ENCODE measurements at places on chromosomes 12 and 14.

DNA sequence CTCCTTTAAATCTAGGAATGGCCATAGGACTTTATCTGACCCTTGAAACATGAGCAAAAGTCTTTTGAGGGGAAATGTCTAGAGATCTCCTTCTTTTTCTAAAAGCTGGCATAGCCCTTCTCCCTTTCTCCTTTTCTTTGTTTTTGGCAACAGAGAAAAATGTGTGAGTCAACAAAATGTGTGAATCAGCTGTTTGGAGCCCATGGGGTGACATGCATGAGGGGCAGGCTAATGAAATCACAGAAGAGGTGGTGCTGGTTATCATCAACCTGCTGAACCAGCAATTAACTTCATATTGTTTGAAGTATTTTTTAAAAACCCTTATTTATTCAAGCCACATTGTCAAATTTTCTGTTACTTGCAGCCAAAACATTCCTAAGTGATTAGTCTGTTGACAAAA is 132.3 kb downstream of the CCDC59 start:
- no peak for DNase-seq

- DNase-seq, result no peak
These were observed 6.0 kb downstream of the ULK1 start for GRCh38 chr12:131900397-131900796.

- no peak for DNase-seq
These were observed 10.3 kb upstream of the ZNF84 start for GRCh38 chr12:133026996-133027395.

GRCh38 chr12:114982760-114983159 is 298.8 kb upstream of the TBX3 start:
- no peak for DNase-seq

DNA sequence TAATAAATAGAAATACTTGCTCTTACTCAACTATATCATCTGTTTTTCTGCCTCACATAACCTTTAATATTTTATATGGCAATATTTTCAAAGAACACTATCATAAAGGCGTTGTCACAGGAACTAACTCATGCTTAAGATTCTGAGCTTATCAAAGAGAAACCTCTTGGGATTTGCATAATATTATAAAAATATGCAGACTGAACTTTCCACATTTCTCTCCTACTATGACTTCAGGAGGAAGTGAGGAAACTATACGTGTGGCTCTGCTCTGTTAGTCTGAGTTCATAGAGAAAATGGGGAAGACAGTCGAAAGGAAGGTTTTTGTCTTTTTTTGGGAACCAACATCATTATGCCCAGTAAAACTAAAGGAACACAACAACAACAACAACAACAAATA is 124.7 kb downstream of the GARIN6 start:
- DNase-seq, result no peak

DNA sequence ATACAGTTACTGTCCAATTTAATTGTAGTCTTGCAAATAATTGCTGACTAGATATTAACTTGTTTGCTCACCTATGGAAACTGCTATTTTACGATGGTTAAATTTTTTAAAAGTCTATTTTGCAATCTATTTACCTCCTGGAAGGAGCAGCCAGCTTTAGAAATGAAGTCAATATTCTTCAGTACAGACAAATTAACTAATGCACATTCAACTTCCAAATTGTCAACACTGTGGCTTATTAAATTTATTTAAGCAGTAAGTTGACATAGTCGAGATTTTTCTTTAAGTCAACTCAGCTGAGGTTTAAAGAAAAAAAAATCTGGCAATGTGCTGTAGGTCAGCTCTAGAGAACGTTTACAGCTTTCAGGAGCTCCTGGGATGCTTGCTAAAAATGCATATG is 221.2 kb downstream of the SSPN start:
- DNase-seq, result no peak
